ENCODE measurements at places on chromosomes 6 and 20. TPM values are rescaled to one million over a fixed set of nuclear protein-coding genes. Genes with fewer than 3 reads are reported as not detected.

DNA sequence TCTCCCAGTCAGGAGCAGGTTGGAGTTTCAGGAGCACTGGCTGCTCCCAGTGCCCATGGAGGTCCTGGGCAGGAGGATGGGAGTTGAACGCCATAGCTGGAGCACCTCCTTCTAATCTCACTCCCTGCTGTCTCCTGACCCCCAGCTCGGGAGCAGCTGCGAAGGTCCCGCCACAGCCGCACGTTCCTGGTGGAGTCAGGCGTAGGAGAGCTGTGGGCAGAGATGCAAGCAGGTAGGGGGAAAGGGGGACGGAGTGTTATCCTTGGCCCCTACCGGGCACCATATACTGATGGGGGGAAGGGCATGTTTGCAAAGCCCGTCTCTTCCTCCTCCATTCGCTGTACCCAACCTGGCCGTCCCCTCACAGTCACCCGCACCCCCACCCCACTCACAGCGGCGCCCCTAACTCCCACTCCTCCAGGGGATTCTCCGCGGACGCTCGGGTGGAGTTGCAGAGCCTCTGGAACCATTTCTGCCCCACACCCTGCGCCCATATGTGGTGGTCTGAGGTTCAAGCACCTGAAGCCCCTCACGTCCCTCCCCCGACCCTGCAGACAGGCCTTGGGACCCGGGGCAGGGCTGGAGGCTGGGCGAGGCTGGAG lies 16.7 kb downstream of the HSPA12B start:
- DNase-seq = no peak

GRCh38 chr6:166393535-166393823 lies 10.7 kb upstream of the MPC1 start:
- no peak for DNase-seq

DNA sequence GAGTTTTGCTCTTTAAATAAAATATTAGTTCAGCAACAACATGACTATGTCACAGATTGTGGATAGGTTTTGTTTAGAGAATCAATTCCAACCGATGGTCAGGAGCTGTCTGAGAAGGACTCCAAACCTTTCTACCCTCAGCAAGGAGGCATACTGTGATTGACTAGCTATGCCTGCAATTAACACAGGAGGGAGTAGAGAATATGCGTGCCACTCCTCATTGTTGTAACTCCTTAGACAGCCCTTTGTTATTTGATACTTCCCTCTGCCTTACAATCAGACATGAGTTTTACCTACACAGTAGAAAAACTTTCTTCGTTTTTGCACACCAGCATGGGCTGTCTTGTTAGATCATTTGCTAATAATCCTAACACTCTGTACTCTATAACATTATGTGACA lies 796.5 kb downstream of the PRIM2 start:
- DNase-seq = no peak

DNA sequence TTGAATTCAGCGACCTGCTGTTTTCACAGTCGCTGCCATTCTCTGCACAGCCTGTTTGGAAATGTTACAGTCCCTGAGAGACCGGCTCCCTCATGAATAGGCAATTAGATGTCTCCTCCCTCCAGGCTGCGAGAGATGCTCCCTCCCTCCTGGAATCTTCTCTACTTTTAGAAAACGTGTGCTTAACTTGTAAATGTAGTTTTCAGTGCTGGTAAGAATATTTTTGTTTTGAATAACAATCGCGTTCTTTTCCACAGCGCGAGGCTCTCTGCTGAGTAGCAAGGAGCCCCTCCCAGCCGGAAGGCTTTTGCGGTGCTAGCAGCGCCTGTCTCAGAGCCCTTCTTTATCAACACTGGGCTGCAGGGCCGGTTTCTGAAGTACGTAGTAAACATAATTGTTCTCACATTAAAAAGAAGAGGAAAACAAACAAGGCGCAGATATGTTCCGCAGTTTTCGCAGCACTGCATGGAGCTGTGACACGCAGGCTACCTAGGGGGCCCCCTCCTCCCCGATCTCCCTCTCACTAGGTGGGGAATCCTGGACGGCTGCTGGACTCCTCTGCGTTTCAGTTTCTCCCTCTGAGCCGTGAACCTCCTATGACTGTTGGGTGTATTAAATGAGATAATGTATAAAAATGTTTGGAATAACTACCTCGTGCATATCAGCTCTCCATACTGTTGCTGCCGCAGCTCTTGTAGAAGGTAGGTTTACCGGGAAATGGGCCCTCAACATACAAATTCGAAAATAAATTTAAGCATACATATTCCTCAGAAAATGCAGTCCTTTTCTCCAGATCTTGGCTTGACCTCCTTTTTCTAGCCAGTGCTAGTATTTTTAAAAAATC lies 79.0 kb upstream of the SPACA1 start:
- no peak for DNase-seq

DNA sequence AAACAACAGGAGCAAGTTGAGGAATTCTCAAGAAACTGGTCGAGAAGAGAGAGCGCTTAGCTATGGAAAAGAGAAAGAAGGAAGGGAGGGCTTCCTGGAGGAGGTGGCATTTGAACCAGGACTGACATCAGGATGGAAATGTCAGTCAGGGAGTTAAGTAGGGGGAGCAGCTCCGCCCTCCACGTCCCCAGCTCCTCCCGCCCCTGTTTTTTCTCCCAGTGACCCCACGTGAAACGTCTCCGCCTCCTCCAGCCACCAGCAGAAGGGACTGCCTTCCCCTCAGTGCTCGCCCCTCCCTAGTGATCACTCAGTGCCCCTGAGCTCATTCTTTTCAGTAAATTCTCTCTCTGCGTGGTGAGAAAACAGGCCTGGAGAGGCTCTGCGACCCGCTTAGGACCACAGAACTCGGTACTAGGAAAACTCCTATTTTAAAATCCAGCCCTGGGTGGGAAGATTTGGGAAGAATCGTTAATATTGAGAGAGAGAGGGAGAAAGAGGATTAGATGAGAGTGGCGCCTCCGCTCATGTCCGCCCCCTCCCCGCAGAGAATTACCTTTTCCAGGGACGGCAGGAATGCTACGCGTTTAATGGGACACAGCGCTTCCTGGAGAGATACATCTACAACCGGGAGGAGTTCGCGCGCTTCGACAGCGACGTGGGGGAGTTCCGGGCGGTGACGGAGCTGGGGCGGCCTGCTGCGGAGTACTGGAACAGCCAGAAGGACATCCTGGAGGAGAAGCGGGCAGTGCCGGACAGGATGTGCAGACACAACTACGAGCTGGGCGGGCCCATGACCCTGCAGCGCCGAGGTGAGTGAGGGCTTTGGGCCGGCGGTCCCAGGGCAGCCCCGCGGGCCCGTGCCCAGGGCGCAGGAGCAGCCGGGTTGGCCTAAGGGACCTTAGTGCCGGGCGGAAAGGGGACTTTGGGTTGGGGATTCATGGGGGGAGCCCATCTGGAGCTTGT lies 4.6 kb downstream of the HLA-DPB1 start:
- peak; percentile 55 for DNase-seq

GRCh38 chr6:30507849-30508827 lies 18.8 kb downstream of the HLA-E start:
- DNase-seq = no peak

DNA sequence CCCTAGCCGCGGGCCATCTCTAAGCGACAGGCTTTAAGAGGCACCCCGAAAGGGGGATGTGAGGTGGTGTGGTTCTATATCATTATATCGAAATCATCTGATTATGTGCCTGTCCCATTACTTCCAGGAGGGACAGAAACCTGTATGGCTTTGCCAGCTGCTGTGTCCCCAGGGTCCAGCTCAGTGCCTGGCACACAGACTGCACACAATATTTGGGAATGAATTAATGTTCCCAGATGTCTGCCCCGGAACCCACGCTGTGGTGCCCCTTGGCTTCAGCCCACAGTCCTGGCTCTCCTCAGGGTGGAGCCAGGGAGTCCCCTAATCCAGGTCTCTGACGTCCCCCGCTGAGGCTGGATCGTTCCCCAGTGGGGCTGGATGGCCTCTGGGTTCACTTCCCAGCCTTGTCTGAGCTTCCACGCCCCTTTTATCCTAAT lies 8.9 kb upstream of the AHCY start:
- DNase-seq = no peak

SAMD5 gene
- polyA plus RNA-seq = 2.7 TPM
